Fibroblast of mammary gland (primary cell): ENCODE measurements at places on chromosomes 12 and 14.
A peak's percentile ranks its signal among the peaks of the same experiment; 100 is the strongest.

DNA sequence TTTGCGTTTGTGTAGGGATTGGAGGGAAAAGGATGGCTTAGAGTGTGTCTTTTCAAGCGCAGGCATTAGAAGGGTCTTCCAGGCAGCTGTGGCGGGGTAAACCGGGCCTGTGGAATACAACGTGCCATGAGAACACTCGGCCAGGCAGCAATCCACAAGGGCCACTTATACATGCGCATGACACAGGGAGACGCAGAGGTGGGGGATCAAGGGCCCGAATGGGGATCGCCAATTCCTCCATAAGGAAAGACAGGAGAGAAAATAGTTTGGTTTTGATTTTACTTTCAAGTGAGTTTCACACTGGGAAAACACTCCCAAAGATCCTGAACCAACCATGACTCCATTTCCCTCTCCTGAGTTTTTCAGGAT, 71.6 kb downstream of the SPRING1 start:
- DNase-seq, result no peak

GRCh38 chr14:75307700-75308379, 29.2 kb downstream of the FOS start:
- DNase-seq, result peak; percentile 80

GRCh38 chr12:75177997-75178396, 31.6 kb downstream of the KCNC2 start:
- peak; percentile 92 for DNase-seq

GRCh38 chr12:119613319-119613936, 19.9 kb downstream of the TMEM233 start:
- peak; percentile 53 for DNase-seq

- peak; percentile 51 for DNase-seq
Measured at GRCh38 chr14:69317780-69318179, 57.8 kb downstream of the GALNT16 start.

- no peak for DNase-seq
Measured at GRCh38 chr12:22551624-22552023, 7.3 kb upstream of the C2CD5 start.

DNA sequence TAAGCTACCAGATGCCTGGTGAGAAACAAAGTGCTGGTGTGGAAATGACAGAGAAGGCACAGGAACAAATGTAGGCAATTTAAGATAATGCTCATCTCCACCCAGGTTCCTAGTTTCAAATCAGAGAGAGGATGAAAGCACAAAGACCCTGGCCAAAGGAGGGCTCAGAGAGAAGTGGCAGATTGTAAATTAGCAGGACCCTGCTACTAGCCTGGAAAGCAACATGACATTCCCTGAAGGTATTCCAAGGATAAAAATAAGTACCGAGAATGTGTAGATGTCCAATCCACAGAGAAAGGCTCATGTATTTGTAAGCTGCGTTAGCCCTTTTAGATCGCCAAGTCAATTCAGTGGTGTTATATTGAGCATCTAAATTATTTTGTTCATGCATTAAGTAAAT, 324.0 kb downstream of the TMEM117 start:
- no peak for DNase-seq

GRCh38 chr12:11780521-11781101, 131.1 kb downstream of the ETV6 start:
- DNase-seq, result no peak

GRCh38 chr12:130709971-130710732, 5.9 kb downstream of the RIMBP2 start:
- no peak for DNase-seq

- DNase-seq, result no peak
Measured at GRCh38 chr12:34208331-34209258, 186.3 kb downstream of the ALG10 start.

DNA sequence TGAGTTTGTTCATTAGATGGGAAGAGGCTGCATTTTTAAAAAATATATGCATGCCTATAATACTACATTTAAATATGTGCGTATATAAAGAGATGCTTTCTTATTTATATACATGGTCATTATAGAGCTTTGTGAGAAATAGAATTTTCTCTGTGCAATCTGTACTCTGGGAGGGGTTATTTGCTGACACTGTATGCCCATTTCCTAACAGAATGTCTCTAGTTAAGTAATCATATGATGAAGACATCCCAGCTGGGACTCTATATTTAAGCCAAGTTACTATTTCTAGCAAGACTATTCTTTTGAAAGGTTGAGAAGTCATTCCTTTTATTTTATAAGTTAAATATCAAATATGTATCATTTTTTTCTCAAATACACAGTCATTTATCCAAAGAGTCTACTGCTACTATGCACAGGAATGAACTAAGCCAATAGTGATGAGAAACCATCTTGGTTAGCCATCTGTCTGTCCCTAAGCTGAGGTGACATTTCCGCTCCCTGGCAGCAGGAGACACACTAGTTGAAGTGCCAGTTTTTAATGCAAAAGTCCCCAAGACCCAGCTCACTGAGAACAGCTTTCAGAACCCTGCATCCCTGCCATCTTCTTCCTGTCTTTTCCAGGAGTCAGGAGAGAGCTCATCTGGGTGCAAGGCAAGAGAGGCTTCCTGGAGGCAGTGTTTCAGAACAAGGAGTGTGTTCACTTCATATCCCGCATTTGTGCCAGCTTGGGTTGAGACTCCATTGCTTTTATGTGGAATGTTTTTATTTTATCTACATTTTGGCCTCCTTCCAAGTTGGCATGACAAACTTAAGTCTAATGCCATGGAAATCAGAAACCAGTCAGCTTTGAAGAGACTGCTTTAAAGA, 69.5 kb downstream of the TMEM132C start:
- DNase-seq, result no peak

- DNase-seq, result no peak
Measured at GRCh38 chr14:93343797-93344196, 3.2 kb upstream of the COX8C start.

- DNase-seq, result peak; percentile 63
Measured at GRCh38 chr14:95136631-95137030, 20.7 kb downstream of the DICER1 start.

- DNase-seq, result peak; percentile 87
Measured at GRCh38 chr12:27193854-27194544, 50.1 kb upstream of the STK38L start.

DNA sequence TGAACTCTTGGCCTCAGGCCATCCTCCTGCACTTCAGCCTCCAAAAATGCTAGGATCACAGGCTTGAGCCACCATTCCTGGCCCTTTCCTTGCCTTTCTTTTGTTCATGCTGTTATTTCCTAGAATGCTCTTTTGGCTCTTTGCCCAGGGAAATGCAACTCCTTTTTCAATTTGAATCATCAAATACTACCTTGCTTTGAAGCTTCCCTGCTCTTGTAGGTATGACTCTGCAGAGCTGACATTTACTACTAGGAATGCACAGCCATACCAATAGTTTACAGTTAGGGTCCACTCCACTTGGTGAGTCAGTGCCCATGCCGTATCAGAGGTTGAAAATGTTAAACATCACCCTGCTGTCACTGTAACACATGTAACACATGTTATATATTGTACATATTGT, 107.0 kb upstream of the CRY1 start:
- peak; percentile 13 for DNase-seq

DNA sequence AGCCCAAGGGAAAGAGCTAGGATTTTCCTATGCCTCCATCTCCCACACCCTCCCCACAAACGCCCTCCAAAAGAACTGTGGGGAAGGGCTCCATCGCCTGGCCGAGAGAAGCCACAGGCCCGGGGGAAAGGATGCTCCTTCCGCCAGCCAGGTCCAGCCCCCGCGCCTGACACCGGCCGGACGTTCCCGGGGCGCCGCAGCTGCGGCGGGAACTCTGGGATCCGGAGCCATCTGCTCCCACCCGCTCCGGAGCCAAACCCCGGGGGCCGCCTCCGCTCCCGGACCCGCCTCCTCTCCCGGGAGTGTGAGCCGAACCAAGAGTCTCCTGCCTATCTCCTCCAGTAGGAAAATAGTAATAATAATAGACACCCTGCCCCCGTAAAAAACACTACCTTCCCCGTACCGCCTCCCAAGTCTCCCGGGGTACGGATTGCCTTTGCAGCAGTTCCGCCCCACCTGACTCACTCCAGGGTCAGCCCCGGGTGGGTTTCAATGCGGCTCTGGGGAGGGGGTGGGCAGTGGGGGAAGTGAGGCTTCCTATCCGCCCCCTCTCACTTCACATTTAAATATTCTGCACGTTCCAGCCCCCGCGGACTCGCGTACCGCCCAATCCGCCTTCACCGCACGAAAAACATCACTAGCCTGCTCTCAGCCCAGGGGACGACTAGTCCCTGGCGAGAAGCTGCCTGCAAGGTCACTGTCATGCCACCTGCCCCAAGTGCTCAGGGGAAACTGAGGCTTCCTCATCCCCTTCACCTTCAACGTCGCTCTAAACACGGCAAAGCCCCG, 2.4 kb downstream of the AGAP2 start:
- DNase-seq, result peak; percentile 34

- DNase-seq, result no peak
Measured at GRCh38 chr12:104631867-104632266, 175.1 kb downstream of the CHST11 start.

DNA sequence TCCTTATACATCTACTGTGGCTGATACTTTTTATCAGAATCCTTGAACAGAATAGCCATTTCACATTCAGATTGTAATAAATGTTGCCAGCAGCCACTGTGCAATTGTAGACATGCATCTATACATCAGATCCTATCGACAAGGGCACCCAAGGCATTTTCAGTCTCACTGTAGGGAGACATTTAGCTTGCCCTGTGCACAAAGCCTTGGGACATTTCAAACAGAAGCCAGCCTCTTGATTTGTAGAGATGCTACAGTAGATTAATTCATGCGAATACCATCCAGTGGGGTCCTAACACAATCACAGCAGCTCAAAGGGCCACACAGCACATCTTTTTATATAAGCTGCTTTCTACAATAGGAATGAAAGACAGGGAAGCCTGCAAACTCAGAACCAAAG, 81.4 kb downstream of the SLC8A3 start:
- no peak for DNase-seq

DNA sequence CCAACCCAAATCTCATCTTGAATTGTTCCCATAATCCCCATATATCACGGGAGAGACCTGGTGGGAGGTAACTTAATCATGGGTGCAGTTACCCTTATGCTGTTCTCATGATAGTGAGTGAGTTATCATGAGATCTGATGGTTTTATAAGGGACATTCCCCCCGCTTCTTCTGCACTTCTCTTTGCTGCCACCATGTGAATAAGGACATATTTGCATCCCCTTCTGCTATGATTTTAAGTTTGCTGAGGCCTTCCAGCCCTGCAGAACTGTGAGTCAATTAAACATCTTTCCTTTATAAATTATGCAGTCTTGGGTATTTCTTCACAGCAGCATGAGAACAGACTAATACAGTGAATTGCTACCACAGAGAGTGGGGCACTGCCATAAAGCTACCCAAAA, 179.1 kb downstream of the LRIG3 start:
- DNase-seq, result peak; percentile 20

DNA sequence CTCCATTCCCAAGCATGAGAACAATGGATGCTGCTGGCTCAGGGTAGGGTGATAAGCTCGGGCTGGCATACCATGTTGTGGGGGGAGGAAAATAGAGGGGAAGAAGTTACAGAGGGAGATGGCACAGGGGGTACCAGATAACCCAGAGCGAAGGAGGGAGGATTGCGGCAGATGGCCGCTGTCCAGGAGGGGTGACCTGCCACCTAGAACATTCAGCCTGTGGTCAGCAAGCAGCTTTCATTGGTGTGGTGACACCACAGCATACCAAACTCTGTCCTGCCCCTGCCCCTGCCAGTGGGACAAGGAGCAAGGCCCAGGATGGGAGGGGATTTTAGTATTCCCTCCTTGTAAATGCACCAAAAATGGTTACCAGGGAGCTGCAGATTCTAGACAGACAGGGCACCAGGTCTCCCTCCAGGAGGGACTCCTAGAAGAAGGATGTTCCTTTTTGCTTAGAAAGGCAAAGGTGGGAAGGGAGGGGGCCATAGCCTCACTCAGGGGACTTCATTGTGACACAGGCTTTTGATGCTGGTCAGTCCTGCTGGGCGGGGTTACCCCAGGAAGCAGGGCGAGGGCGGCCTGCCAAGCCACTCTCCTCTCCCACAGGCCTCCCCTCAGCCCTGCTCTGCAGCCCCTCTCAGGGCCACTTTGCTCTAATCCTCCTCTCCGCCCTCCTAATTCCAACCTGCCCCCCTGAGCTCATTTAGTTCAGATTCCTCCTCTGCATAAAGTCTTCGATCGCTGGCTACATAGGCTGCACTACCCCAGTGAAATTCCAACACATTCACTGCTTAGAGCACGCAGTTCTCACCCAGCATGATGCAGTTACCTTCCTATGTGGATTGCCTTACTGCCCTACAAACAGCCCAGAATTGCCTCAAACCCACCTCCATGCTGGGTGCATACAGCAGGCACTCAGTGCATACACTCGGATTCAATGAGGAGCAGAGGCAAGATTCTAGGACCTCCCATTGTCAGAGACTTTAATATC, 36.0 kb upstream of the PLEKHG6 start:
- DNase-seq, result no peak

- DNase-seq, result no peak
Measured at GRCh38 chr12:111249757-111250156, 119.1 kb downstream of the PHETA1 start.

GRCh38 chr12:54463484-54463883, 9.9 kb downstream of the GTSF1 start:
- peak; percentile 21 for DNase-seq

DNA sequence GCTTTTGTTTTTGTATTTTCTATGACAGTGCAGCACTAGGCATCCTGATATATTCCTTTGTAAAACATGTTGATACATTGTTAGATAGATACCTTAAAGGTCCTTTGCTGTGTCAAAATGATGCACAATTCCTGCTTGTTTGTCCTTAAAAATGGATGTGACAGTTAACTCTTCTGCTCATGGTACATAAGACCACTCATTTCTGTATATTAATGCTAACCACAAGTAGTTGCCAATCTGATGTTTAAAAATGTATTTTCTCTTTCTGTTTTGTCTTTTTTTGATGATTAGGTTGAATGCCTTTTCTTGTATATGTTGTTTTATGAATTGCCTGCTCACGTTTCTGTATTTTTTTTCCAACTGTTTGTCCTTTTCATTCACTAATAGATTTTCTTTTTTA, 35.1 kb downstream of the ATF7IP start:
- no peak for DNase-seq

- no peak for DNase-seq
Measured at GRCh38 chr14:56131004-56131864, 13.0 kb downstream of the PELI2 start.

DNA sequence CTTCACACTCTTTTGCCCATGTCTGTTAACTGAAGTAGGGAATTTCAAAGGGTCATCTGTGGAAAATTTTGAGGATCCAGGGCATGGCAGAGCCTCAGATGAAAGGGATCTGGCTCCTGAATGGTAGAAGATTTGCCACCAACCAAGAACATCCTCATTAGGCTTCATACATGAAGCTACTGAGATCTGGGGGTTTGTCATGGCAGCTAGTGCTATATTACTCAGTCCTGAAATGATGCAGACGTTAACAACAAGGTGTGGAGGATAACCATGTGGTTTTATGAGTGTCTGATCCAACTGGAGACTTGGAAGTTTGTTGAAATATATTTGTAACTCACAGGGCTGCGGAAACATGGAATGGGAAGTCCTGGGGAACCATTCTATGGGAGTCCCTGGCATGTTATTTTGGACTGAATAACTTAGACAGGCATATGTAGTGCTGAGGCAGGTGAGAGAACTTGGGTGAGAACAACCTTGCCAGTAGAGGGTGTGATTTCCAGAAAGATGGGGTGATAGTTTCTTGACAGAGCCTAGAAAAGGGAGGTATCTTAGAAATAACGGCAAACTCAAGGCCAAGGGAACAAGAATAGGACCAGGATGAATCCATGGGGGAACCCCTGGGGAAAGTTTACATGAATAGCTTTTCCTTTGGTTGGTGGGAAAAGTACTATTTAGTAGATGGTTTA, 42.0 kb upstream of the C12orf75 start:
- DNase-seq, result no peak

GRCh38 chr14:80942191-80942600, 658 bp upstream of the CEP128 start:
- no peak for DNase-seq

- peak; percentile 76 for DNase-seq
Measured at GRCh38 chr12:49131894-49132461, 783 bp upstream of the TUBA1B start.
